ENCODE measurements at places on chromosomes 11 and 22. TPM values are rescaled to one million over a fixed set of nuclear protein-coding genes. Genes with fewer than 3 reads are reported as not detected.

The ACRV1 gene
- not detected for total RNA-seq

DNA sequence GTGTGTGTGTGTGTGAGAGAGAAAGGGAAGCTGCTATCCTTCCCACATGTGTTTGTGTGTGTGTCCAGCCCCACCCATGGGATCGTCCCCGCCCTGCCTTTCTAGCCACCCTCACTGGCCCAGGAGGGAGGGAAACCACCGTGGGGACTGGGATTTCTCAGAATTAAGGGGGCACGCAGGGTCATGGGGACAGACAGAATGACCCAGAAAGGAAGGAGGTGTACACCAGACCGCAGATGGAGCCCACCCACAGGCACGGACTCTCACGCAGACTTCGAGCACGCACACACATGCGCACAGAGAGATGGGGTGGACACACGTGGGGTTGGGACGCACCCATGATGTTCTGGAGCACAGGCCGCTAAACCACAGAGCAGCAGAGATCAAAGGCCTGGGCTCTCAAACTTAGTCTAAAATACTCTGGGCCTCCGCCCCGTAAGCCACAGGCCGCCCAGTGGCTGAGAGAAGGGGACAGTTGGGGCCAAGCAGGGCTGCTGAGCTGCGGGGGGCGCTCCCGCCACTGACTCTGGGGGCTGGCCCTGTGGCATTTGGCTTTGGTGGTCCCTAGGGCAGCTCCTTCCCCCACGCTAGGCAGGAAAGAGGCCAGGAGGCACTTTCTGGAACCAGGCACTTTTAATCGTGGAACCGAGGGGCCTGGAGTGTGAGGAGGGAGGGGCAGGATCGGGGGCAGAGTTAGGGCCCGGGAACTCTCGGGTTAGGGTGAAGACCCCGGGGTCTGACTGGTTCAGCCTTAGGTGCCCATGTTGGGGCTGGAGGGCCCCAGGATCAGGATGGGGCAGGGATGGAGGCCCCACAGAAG lies 1.5 kb downstream of the IFITM5 start:
- DNase-seq: peak; percentile 53

DNA sequence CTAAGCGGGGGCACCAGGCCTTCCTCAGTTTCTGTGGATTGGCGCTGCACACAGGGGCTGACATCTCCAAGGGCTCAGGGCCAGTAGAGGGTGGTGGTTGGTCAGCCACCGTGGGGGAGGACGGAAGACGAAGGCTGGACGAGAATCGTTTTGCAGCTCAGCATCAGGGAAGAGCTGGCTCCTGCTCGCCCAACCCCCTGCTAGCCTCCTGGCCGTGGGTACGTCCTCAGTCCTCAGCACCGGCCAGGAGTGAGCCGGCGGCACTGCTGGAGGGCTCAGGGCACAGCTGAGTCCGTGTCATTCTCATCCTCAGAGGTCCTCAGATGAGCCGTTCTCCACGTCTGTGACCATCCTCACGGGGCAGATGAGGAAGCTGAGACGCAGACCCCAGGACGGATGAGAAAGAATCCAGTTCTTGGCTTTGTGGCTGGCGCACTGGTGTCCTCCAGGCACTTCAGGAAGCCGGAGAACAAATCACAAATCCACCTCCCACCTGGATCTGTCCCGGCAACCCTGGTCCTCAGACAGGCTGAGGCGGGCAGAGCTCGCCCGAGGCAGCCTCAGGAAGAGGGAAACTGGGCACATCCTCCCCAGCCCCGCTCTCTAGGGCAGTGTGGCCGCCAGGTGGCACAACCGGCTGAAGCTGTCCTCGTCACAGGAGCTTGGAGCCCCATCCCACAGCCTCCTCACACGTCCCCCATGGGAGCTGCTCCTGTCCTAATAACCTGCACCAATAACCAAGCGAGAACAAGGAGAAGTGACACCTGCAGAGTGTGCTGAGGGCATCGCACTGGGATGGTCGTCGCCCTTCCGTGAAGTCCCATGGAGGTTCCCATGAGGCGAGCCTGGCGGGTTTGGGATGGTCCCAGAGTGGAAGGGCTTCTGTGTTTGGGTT lies 393.7 kb downstream of the BRD1 start:
- no peak for DNase-seq

DNA sequence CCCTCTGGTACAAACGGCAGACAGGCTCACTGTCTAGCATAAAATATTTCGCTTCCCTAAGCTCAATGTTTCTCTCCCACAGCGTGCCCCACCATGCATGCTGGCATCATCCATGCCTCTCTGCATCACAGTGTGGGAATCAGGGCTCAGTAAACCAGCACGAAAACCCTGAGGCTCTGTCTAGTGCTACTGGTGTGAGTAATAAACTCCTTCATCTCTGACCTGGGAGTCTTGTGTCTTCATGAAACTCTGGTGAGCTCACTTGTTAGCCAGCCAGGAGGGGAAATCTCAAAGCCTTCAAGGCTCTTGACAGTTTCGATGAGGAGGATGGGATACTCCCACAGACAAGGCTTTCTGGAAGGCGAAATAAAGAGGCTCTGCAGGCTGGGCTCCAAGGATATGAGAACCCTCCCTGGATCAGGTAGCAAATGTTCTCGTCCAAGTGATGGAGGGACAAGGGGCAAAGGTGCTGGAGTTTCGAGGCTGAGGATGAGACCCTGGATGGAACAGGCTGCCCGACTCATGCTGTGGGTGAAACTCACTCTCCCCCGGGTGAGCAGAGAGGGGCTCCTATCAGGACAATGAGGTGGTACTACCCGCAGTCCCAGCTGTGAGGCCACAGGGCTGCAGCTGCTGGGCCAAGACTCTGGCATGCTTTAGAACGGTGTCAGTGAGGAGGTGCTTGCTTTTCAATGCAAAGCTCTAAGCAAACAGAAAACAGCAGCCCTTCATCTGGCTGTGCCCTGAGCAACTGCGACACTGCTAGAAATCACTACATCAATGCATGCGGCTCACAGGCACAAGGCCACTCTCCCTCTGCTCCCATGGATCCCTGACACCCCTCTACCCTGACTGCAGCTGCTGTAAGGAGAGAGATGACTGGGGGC lies 69.3 kb downstream of the SHANK2 start:
- DNase-seq: no peak

- DNase-seq: peak; percentile 86
These were observed 731 bp downstream of the GSTP1 start for GRCh38 chr11:67584205-67584880.

DNA sequence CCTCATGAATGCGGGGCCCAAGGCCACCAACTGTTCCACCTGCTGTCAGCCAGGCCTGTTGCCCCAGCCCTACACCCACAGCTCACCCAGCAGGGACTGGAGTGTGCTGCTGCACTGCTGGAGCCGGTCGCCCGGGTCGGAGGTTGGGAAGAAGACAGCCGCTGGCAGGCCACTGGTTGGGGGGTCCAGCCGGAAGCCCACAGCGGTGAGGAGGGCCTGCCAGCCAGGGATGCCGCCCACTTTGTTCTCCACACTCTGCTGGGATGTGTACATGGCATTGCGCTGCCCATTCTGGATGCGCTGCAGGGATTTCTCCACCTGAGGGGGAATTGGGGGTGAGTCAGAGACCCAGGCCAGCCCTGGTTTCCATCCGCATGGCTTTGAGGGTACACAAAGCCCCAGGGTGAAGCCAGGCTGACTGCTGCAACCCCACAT lies 74.2 kb upstream of the PITPNB start:
- peak; percentile 5 for DNase-seq
